ENCODE measurements at places on chromosomes 4 and X.

DNA sequence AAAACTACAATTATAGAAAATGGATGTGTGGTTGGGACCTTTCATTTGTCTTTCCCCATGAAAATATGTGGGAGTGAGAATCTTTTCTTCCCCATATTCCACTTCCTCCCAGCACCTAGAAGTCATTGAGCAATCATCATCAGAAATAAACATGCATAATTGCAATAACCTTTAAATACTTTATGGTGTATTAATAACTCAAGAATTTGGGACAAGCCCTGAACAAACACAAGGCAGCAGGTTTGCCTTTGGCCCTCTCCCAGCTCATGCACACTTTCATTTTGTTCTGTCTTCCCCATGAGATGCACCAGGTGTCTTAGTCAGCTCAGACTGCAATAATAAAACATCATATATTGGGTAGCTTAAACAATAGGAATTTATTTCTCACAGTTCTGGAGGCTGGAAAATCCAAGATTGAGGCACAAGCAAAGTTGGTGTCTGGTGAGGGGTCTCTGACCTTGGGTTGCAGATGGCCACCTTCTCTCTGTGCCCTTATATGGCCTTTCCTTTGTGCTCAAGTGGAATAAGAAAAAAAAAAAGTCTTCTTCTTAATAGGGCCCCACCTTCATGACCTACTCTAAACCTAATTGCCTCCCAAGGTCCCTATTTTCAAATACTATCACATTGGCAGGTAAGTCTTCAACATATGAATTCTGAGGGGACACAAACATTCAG lies 34.7 kb upstream of the TMEM184C start:
- DNase-seq, result peak; percentile 38

- no peak for DNase-seq
Measured at GRCh38 chr4:71497078-71497477, 158.3 kb downstream of the SLC4A4 start.

DNA sequence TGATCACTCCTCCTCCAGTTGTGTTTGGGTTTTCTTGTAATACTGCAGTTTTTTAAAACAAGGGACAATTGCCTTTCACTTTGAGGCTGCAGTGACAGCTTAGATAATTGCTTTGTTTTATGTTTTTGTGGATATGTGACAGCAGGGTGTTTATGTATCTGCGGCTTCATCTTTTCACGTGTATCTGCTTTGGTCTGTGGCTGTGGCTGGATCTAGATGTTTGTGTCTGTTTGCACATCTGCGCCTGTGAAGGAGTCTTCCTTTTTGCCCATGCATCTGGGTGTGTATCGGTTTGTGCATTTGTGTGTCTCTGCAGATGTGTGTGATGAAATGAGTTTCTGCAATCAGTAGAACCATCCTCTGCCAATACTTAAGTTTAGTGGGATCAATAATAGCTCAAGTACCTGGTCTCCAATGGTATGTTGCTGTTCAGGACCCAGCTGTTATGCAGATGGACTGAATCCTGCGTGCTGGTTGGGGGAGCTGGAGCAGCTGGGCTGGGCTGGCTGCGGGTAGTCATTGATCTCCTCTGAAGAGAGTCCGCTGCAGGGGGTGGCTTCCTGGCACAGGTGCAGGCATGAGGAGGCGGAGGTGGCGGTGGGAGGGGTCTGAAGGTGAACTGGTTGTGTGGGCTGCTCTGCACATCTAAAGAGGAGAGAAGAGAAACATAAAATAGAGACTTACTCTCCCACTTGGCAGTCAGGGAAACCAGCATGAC lies 390.3 kb downstream of the SH2D1A start:
- DNase-seq, result no peak

DNA sequence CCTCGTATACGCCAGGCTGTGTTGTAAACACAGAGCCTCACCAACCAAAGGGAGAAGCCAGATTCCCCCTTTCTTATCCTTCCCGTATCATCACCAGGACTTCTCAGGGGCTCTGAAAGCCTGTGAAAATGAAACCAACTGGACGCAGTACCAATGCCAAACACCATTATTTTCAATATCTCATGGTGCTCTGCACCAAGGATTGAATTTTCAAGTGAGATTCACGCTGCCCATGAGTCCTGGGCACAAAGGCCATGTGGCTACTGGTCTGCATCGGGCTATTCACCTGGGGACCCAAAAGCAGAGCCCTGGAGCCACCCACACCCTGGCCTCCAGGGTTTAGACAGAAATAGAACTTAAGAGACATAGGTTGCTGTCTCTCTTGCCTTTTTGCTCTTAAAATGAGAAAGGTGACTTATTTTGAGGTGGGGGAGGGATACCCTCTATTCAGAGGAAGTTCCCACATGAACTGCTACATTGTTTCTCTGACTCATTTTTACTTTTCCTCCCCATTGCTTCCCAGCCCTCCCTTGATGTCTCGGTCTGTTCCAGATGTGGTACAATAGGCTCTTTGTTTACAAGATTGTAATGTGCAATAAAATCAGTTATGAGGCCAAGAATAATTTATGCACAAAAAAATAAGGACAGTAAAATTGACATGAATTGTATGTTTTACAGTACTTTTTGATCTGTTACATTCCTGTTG lies 55.4 kb downstream of the MAML3 start:
- DNase-seq, result peak; percentile 82

DNA sequence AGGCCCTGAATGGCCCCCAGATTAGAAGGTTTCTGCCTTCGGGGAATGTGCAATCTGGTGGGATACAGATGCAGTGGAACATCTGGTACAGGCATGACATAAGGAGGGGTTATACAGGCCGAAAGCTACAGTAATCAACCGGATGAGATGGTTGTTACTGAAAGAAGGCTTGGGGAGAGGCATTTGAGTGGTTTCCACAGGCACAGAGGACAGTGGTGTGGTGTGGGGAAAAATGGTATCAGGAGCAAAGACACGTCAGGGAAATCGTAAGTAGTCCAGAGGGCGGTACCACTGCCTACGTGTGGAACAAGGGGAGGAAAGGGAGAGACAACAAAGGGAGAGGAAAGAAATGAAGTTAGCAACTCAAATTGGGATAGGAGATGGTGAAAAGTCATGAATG lies 3.0 kb downstream of the PDLIM3 start:
- no peak for DNase-seq

- no peak for DNase-seq
Measured at GRCh38 chrX:136147976-136148375, 643 bp downstream of the FHL1 start.

GRCh38 chr4:137861682-137862081 lies 329.4 kb upstream of the PCDH18 start:
- DNase-seq, result peak; percentile 37

DNA sequence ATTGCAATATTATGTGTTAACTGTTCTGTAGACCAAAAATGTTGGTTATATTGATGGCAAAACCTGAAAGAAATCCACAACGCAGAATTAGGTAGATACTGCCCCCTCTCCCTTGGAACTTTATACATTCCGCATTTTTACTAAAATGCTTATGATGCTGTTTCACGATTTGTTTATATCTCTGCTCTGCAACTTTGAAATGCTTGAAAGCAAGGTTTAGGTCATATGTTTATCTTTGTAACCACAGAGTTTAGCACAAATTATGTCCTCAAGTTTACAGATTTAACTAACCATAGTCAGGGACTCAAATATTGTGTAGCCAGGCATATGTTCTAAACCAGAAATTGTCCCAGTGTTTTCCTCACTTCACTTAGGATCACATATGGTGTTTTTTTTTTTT lies 66.1 kb upstream of the H2AZ1 start:
- no peak for DNase-seq

DNA sequence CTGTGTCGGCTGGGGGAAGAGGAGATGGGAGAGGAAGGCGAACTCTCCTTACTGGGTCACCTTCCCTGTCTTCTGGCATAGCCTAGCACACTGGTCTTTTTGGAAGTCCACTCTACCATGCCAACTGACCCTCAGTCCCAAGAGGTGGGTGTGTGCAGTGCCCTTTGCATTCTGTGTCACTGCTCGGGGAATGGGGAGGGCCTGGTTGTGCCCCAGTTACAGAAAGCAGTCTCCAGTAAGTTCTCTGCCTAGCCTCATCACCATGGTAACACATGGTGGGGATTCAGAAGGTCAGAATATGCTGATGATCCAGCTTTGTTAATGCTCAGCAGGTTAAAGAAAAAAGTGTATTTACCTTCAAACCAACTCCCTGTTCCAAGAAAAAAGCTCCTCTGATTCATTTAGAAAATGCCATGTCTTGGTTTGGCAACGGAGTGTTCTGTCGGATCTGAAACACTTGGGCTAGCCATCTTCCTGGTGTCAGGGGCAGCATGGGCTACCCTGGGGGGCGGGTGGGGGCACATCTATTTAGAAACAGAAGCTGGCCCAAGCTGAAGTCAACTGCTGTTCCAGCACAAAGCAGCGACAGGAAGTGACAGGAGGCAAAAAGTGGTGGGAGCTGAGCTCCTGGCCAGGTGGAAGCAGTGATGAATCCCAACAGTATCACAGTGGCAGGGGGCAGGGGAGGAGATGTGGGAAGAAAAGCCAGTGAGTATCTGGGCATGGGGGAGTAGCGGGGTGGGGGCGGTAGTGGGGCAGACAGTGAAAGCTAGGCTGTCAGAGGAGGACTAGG lies 37.0 kb downstream of the NSG1 start:
- DNase-seq, result no peak

DNA sequence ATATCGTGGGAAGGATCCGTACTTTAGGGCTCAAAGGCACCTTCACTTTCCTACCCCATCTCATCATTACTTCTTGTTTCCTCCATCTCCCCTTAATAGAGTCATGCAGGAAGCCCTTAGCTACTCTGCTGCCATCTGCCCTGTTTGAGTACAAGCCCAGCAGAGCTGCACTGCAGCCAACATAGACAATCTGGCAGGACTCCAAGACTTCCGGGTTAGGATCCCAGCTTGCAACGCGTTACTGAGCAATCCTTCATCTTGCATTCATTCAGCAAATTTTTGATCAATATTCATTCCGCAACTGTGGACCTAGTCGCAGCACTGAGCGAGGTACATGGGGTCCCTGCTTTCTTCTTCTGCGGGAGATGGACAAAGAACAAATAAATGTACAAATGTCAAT lies 344.9 kb downstream of the BCOR start:
- DNase-seq, result peak; percentile 42

- DNase-seq, result peak; percentile 68
Measured at GRCh38 chr4:158949099-158949498, 153.8 kb upstream of the RAPGEF2 start.

DNA sequence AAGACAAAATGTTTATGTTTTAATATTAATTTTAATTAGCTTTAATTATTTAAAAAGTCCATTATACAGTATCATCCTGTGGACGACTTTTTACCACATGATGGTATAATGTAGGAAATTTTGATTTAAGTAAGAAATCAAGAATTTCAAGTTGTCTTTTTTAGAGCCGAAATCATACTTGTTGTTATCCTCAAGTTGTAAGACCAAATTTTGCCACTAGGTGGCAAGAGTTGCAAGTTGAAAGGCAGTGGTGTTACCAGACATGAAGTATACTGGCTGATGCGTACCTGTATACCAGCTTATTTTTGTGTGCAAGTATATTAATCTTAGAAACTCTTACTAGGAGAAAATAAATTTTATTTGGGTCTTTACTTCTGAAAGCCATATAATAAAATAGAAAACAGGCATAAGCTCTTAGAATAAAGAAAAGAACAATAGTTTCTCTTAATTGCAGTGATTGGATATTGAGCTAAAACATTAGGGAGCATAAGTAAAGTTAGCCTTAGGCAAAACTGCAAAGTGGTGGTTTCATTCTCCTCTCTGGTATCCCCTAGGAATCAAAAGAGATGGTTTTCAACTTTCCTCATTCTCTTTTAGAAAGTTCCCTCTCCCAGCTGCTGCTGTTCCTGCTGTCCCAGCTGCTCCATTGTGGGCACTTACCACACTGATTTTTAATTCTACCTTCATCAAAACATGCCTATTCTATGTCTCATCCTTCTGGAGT lies 118.0 kb upstream of the WDFY3 start:
- DNase-seq, result peak; percentile 84

- DNase-seq, result peak; percentile 19
Measured at GRCh38 chrX:118756101-118756500, 28.7 kb downstream of the IL13RA1 start.

GRCh38 chr4:766559-767283 lies 59.2 kb downstream of the CPLX1 start:
- DNase-seq, result no peak

DNA sequence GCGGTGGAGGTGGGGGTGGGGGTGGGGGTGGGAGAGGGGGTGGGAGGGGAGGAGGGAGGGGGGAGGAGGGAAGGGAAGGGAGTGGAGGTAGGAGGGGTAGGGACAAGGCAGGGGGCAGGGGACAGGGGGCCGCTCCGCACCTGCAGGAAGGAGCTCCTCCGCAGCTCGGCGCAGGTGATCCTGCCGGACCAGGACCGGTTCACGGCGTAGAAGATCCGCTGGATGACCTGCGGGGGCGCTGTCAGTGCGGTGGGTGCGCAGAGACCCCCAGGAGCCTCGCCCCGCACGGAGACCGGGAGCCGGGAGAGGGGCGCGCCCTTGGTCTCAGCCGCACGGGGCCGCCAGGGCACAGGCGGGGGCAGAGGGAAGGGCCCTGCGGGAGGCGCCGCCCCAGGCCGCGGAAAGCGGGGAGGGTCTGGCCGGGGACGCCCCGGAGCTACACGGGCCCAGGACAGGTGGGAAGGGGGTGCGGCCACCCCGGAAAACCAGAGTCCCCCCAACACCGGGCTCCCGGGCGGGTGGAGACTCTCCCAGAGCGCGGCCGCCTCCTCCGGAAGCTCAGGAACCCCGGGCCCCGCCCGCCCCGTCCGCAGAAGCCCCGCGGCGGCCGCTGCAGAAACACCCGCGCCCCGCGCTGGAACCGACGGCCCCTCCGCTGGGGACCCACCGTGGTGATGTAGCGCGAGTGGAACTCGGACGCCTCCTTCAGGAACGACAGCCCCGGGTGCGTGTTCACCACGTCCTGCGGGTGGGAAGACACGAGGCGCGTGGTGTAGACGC lies 27.6 kb upstream of the GTPBP6 start:
- DNase-seq, result no peak

DNA sequence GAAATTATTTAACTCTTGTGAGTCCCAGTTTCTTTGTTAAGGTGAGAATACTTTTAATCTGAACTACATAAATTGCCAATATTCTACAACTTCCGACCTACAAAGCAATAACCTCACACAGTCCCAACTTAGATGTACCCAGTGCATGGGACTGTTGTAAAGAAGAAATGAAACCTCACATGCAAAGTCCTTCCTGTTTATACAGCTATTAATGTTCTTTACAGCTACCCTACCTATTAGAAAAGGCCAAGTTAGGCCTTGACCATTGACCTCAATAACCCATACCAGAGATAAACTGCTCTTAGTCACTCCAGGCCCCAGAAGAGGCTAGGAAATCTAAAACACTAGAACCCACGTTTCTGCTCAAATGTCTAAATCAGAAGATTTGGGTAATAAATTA lies 920.1 kb upstream of the TENM3 start:
- DNase-seq, result no peak

- DNase-seq, result no peak
Measured at GRCh38 chrX:124726881-124727280, 380.5 kb downstream of the SH2D1A start.

GRCh38 chr4:14265651-14266050 lies 638.1 kb upstream of the BOD1L1 start:
- DNase-seq, result no peak
